ENCODE measurements at places on chromosomes 16 and 17.

DNA sequence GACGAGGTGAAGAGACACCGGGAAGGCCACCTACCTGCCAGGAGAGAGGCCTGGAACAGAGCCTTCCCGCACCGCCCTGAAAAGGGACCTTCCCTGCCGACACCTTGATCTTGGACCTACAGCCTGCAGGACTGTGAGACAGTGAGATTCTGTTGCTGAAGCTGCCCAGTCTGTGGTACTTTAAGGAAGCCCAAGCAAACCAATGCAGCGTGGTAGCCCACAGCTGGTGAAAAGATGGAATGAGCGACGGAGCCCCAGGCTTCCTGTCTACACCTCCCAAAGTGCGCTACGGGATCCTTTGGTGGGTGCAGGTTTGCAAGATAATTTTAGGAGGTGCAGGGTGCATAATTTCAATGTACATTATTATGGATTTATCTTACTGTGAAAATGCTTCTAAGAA is 33.9 kb downstream of the TNFRSF13B start:
- DNase-seq: no peak

GRCh38 chr17:75269844-75270217 is 1.2 kb downstream of the MIF4GD start:
- DNase-seq: no peak

GRCh38 chr17:61072648-61073047 is 327.0 kb upstream of the TBX2 start:
- no peak for DNase-seq

DNA sequence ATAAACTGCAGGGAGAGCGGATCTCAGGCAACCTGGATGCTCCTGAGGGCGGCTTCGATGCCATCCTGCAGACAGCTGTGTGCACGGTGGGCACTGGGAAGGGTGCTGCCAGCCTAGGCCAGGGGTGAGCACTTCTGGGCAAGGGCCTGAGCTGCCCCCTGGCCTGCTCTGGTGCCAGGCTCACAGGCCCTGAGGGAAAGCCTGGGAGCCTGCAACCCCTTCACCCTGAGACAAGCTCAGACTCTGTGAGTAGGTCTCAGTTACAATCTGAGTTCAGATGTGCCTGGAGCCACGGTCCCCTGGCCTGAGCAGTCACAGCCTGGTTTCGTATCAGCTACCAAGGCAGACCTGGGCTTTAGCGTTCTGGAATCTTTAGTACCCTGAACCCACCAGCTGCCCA is 8.1 kb downstream of the ITGB4 start:
- DNase-seq: no peak

- DNase-seq: no peak
Measured at GRCh38 chr16:2782583-2783351, 4.6 kb downstream of the PRSS33 start.

- DNase-seq: peak; percentile 92
Measured at GRCh38 chr17:75785016-75785890, 647 bp downstream of the UNK start.

DNA sequence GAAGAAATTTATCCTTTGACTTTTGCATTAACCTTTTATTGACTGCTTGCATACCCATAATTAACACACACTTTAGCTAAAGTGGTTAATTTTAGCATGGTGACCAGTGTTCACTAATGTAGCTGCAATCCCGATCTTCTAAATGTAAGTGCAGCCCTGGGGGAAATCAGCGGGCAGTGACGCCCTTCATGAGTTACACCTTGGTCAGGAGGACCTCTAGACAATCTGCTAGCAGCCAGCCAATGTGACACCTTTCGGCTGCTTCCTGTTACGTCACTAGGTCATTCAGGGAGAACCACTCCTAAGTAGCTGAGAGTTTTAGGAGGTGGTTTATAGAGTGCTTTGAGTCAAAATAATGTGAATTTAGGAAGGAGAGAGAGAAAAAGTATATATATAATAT is 180.5 kb downstream of the IRX3 start:
- DNase-seq: no peak

- no peak for DNase-seq
Measured at GRCh38 chr17:69417545-69418483, 3.3 kb downstream of the MAP2K6 start.

DNA sequence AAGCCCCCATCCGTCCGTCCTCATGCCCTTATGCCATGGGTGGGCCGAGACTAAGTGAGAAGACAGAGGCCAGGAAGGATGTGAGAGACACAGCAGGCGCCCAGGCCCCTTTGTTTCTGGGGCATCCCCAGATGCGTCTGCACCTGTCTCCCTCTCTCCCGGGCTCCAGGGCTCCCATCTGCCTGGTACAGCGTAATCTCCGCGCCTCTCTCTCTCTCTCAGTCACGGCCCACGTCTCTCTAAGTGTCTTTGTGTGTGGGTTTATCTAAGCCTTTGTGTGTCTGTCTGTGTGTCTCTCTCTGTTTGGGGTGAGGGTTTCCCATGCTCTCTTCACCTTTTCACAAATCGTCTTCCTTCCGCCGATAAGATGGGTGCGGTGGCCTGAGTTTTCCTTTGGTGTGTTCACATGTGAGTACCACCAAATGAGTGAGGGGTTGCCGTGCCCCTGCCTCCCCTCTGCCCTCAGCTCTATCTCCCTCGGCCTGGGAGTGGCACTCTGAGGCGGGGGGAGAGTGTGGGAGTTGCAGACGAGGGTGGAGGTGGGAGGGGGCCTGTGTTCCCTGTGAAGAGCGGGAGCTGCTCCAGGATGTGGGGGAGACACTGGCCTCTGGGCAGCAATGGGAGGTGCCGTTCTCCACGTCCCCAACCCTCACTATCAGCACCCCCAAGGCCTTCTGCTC is 25.8 kb upstream of the ABCC3 start:
- no peak for DNase-seq

- no peak for DNase-seq
Measured at GRCh38 chr17:2191227-2191626, 112.4 kb downstream of the SMG6 start.

DNA sequence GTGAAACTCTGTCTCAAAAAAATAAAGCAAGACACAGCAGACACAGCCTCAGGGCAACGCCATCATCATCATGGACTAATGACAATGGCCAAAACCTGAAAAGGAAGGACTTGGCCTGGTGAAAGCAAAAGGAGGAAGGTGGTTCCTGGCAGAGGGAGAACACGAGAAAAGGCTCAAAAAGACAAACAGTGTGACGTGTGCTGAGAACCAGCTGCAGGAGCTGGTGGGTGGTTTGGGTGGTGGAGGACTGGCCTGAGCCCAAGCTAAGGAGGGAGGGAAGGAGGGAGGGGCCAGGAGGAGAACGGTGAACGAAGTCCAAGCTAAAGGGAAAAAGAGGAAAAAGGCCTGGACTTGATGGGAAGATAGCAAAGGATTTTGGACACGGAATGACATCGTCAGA is 85.1 kb downstream of the SLC39A11 start:
- DNase-seq: no peak

DNA sequence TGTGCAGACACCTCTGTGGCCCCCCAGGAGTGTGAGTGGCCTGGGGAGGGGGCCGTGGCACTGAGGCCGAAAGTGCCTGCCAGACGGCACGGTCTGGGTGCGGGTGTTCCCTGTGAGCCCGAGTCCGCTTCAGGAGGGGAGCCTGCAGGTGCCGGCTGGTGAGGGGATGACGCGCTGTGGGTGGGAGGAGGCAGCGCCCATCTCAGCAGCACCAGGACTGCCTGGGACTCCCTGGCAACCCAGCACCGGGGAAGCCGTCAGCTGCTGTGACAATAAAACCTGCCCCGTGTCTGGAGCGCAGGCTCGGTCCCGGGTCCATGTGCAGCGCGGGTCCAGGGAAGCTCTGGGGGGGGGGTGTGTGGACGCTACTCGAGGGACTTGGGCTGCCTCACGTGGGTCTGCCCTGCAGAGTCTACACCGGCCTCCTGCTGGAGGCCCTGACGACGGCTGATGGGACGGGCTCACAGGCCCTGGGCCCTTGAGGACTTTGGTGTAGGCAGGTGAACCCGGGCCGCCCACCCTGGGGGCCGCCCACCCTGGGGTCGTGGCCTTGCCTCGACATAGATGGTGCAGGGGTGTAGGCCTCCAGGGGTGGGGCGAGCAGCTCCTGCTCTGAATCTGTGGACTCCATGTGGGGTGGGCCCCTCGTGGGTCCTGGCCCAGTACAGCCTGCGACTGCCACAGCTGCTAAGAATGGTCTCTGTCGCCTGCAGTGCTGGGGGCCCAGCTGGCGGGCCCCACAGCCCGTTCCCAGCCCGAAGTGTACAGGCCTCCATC is 5.9 kb upstream of the RAB40C start:
- DNase-seq: no peak

DNA sequence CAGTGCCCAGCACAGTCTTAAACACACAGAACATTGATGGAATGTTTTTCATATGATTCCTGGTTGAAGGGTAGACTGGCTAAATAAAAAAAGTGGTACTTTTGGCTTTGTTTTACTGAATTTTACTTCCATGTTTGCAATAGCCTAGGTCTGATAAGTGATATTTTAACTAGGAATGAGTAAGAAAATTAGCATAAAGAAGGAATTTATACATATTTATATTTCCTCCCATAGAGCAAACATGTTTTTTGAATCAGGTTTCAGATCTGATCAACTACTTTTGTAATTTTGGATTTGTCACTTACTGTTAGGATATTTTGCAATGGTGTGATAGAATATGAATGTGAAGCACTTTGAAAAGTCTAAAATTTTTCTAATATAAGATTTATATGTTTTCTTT is 7.2 kb downstream of the NF1 start:
- no peak for DNase-seq

DNA sequence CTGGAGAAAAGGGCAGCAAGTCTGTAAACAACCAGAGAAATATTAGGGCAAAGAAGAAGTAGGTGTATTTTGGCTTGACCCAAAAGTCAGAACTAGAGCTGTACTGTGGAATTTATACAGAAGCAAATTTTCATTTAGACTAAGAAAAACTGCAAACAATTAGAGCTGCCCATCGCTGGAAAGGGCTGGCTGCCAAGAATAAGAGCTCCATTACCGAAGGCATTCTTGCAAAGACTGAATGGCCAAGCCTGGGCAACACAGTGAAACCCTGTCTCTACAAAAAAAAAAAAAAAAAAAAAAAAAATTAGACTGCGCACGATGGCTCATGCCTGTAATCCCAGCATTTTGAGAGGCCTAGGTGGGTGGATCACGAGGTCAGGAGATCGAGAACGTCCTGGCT is 53.9 kb upstream of the TMC5 start:
- no peak for DNase-seq

DNA sequence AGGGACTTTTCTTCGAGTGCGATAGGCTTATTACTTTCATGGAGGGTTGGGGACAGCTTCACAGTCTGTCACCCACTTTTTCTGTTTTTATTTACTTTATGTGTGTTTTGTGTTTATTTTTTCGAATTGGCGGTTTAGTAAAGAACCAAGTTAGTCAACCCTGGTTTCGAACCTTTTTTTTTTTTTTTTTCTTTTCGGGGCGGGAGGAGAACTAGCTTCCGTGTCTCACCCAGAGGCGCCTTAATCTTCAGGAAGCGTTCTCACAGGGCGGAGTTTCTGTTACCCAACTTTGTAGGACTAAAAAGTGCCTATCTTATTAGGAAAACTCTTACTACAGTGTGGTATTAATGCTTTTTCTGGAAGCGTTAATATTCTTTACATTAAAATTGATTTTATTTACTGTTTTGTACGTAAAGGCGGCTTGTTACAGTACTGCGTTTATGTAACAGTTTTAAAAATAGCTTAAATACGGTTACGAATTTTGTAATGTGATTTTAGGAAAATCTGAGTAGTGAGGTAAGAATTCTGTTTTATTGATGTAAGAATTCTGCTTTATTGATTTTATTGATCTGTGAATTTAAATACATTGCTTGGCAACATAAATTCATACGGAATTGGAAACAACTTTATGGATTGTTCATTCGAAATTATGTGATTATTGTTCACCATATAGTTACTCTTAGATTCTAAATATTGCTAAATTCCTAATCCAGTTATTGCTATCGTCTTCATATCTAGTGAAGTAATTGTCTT is 885 bp downstream of the ZNF207 start:
- DNase-seq: peak; percentile 20

- peak; percentile 34 for DNase-seq
Measured at GRCh38 chr17:35242158-35242804, 591 bp upstream of the SLFN5 start.

DNA sequence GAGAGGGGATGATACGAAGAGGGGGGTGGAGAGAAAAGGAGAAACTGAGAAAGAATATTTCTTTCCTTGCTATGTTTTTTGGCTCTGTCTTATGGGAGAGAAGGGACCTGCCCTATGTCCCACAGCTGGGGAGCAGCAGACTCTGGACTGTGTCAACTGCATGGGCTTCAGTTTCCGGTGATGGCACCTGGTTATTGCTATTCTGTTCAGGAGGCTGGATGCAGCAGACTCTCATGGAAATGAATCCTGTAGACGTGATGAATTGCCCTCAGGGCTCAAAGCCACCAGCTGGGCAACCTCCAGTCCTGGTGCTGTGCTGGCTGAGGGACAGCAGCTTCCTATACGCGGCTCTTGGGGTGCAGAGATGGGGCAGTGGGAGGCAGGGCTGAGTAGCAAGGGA is 121.2 kb downstream of the HAPSTR1 start:
- DNase-seq: no peak

GRCh38 chr16:56436258-56436657 is 10.9 kb upstream of the AMFR start:
- no peak for DNase-seq

DNA sequence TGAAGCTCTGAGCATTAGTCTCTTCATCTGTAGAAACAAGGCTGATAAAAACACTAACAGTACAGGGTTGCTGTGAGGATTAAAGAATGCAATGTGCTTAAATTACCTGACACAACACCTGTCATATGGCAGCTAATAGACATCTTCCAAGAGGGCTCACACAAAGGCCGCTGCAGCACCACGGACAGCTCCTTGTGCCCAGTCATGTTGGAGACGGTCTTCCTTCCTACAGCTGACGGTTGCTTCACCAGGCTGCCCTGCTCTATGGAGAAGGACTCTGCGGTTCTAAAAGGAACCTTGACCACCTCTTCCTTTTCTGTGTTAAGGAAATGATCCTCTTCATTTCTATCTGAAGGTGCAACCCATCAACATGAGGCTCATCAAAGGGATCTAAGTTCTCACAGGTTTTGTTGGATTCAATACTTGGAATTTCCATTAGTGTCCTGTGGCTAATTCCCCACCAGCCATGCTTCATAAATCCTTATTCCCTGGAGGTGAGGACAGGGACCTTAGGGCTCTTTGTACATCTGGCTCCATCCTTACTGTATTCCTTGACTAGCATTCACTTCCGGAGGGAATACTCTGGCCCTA is 138.9 kb upstream of the CES5A start:
- DNase-seq: peak; percentile 57

DNA sequence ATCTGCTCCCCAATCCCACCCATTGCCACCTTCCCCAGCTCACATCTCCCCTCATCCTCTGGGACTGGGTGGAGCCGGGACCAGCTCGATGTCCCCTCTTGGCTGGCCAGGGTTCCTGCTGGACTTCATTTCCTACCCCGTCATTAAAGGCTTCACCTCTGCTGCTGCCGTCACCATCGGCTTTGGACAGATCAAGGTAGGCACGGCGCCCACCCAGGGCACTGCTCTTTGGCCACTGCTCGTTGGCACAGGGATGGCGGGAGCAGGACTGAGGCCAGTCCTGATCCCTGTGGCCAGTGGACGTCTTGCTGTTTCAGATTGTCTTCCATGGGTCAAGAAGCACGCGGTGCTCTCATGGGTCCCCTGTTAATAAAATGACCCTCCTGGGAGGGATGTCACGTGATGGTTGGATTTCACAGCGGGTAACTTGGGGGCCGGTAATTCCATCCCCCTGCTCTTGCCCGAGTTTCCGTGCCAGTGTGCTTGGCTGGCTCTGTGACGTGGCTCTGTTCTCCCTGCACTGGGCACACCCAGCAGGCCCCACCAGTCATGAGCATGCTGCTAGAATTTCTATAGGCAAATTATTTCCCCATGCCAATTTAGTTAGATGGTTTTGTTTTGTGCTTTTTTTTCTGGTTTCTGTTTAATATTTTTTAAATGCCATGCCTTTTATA is 3.1 kb downstream of the SLC26A11 start:
- DNase-seq: no peak

- no peak for DNase-seq
Measured at GRCh38 chr16:15932939-15933338, 16.5 kb upstream of the ABCC1 start.
